ENCODE measurements at places on chromosomes 4 and X.
A peak's percentile ranks its signal among the peaks of the same experiment; 100 is the strongest.

DNA sequence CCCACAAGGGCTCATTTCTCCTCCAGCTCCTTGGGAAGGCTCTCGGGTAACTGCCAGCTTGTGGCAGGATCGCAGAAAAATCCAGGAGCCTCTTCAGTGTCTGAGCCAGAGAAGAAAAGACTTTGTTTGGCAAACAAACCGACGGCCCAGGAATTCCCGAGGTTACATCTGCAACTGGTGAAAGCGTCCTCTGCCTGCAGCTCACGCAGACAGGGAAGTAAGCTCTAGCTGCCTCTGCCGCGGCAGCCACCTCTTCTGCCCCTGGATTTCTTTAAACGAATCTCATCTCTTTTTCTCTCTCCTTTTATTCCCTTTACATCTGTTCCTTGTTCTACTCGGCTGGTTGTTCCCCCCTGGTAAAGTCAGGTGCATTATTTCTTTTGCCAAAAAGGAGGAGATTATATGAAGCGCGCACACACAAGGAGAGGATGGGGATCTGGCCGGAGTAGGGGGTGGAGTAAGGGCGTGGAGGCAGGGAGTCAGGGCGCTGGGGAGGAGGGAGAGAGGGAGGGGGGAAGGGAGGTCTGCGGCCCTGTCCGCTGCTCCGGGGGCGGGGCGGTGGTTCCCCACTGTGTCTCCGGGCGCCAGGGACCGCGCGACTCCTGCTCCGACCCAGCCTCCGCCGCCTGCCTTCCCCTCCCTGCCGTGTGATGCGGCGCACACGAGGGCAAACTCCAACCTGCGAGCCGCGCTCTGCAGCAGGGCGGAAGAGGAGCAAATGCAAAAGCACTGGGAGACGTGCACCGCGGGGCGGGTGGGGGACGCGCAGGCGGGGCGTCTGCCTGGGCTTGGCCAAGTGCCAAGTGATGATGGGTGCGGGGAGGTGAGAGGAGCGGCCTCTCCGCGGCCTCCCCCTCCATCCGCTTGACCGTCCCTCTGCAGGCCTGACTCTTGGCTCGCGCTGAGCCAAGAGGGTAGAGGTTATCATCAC, at the start of gene DCHS2:
Gene DCHS2 (minus strand): TSS at position 459 of the 931 bp plus-strand sequence. CDS start 444 bp downstream, at position 15.
- no peak for DNase-seq

DNA sequence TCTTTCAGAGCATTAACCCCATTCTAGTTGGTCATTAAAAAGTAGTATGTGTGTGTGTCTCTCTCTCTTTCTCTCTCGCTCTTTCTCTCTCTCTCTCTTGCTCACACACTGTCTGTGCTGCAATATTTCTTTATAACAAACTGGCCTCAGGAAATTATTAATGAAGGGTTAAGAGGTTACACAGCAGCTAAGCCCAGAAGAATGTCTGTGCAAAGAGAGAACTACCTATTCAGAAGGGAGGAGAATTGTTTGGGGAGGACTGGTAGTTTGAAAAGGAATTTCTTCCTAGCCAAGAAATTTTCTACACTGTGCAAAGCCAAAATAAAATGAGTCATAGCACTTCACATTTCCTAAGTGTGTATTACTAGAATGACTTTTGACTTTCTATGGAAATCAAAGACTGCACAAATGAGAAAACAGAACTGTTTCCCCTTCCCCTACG, 22.2 kb downstream of the PDGFC start:
- no peak for DNase-seq

- no peak for DNase-seq
Measured at GRCh38 chrX:12871257-12871656, 4.4 kb downstream of the TLR7 start.

DNA sequence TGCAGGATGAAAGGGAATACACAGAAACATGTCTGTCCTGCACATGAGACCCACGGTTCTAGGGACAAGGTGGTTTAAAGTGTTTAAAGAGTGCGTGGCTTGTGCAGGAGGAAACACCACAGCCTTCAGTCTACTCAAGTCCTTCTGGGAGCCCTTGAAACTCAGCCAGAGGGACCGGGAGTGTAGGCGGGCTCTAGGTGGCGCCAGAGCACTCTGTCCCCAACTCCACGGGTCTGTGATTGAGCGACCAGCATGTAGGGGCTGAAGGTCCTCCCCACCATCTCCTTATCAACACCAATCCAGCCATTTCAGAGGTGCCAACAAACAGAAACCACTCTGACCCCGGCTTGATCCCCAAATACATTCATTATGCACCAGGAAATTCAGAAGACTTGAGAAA, 82.0 kb upstream of the CLDN34 start:
- DNase-seq, result peak; percentile 36

DNA sequence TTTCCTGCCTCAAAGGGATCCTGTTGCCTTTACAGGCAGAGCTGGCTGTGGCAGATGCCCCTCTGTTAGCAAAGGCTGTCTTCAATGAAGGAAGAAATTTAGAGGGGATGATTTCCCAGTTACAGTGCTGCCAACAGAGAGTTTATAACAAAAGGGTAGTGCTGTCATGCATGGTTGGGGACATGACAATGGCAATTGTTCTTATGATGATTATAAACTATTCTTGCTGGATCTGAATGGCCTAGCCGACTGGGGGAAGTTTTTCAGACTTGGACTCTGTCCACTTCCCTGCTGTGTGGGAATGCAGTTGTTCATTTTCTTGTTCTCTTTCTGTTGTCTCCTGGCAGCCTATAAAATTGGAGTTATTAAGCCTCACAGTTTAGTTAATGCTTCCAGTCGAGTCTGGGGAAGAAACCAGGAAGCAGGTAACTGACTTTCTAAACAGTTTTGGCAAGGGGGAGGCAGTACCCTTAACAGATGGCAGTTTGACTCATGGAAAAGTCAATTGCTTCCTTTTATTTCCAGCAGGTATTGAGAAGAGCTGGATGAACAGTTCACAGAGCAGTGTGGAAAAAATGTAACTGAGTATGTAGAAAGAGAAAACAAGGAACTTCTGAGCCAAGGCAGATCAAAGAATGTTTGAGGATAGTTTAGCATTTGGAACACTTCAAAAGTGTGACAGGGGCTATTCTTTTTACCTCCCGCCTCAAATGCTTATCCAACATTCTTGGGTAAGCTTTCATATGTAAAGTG, 582.6 kb downstream of the RAPGEF2 start:
- no peak for DNase-seq

GRCh38 chrX:136933611-136934145, 53.2 kb upstream of the RBMX start:
- DNase-seq, result no peak

Data from CD8-positive, alpha-beta T cell (primary cell).